ENCODE measurements at places on chromosomes 3 and 15.

GRCh38 chr3:79202471-79203143 lies 565.2 kb downstream of the ROBO1 start:
- DNase-seq, result no peak

GRCh38 chr15:90336705-90337141 lies 15.4 kb upstream of the ZNF774 start:
- DNase-seq, result no peak

- DNase-seq, result no peak
Measured at GRCh38 chr3:164940745-164941144, 137.6 kb downstream of the SI start.

DNA sequence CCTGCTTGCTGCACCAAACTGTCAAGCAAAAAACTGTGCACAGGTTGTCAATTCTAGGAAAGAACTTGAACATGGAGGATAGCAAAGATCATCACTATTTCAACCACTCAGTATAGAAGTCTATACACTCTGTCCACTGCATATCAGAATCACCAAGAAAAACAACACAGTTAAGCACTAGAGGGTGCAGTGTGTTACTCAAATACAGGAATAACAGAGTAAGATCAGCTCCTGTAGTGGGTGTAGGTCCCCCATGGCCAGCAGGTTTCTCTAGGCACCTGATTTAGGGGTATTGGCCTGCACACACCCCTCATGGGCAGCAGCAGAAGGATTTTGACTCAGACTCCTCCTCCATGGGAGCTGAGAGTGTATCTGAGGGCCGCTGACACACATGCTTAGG lies 464.1 kb downstream of the EPHA6 start:
- no peak for DNase-seq

DNA sequence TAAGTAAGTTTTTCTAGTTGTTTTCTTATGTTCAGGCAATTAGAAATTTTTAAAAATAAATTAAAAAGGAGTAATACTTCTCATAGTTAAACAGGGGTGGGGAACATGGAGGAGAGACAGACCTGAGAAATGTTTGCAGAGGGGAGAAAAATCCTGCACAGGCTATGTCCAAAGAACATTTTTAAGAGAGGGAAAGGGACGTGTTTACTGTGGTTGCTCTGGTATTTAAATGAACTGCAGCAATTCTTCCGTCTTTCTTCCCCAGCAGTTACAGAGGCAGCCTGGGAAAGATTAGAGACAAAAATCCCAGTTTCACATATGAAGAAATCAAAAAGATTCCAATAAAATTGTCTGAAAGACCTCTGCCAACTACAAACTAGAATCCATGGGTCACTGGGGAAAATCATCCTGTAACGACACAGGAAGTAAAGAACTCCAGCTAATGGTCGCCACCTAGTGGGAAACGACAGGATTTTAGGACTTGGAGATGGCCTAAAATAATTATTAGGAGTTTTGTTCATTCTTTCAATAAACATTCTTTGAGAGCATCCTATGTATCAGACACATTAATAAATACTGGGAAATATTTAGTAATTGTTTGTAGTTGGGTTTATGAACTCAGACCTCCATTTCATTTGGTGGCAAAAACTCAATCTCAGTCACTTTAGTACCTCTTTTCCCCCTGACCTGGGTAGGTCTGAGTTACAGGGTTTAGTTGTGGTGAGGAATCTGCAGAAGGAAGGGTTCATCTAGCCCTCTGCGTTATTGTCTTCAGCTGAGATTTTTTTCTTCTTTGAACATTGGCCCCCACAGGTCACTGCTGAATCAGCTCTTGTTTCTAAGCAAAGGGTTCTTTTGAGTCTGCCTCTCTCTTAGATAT lies 69.9 kb upstream of the GOLIM4 start:
- DNase-seq, result no peak

DNA sequence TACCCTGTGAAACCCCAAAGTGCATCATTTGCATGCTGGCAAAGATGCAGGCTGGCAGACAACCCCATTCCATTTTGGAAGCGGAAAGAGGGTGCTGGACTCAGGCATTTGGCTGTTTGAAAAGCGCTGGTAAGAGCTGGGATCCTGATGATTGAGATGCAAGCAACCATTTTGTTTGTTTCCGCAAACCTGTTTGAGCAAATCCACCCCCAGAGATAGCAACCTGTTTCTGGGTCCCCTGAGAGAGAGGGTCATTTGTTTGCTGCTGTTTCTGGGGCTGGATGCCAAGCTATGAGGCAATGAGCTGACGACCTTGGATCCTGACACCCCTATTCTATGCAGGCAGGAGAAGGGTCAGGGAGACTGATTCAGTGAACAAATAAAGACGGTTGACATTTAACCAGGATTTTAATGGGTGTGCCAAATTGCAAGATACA lies 9.8 kb downstream of the SLC6A1 start:
- DNase-seq, result no peak

GRCh38 chr3:2206536-2206935 lies 107.9 kb downstream of the CNTN4 start:
- no peak for DNase-seq

Measured in CD8-positive, alpha-beta memory T cell (primary cell).